ENCODE measurements at places on chromosomes 13 and 19. TPM values are rescaled to one million over a fixed set of nuclear protein-coding genes. Genes with fewer than 3 reads are reported as not detected.

- no peaks in the 10 kb centered on the region for H3K36me3 ChIP-seq
- DNase-seq: no peak
- no peaks in the 10 kb centered on the region for H3K27me3 ChIP-seq
- no peak overlapping the region for H3K27ac ChIP-seq
These were observed 615.5 kb upstream of the KLHL1 start for GRCh38 chr13:70723732-70724131.

DNA sequence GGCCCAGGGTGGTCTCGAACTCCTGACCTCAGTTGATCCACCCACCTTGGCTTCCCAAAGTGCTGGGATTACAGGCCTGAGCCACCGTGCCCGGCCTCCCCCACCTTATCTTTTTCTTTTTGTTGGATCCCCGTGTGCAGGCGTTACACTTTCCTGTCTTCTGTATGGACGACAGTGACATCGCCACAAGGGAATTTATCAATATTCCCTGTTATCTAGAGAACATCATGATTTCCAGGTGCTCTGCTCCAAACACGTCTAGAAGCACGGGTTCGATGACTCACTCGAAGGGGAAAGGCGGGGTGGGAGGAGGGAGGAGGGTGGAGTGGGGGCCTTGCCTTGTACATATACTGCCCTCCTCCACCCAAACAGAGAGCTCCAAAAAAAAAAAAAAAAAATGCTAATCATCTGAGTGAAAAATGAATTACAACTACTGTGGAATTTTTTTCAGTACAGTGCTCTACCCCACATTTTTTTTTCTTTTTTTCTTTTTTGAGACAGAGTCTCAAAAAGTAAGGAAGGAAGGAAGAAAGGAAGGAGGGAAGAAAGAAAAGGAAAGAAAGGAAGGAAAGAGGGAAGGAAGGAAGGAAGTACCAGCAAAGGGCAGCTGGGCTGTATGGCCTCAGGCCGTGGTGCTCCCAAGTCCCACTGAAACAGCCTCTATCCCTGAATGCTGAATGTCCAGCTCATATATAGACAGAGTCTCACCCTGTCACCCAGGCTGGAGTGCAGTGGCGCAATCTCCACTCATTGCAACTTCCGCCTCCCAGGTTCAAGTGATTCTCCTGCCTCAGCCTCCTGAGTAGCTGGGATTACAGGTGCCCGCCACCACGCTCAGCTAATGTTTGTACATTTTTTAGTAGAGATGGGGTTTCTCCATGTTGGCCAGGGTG, 36.8 kb downstream of the INSR start:
- H3K36me3 ChIP-seq: no peaks in the 10 kb centered on the region
- no peaks in the 10 kb centered on the region for H3K27me3 ChIP-seq
- no peak for DNase-seq
- H3K4me3 ChIP-seq: no peak overlapping the region
- H3K27ac ChIP-seq: no peak overlapping the region

- peaks cover 5% of the 10 kb centered on the region for H3K36me3 ChIP-seq
- no peak overlapping the region for H3K4me3 ChIP-seq
- H3K4me1 ChIP-seq: peaks cover 23% of the 10 kb centered on the region
- no peak for DNase-seq
These were observed 711.5 kb downstream of the PCDH17 start for GRCh38 chr13:58343076-58343475.

- DNase-seq: no peak
- H3K36me3 ChIP-seq: no peaks in the 10 kb centered on the region
- H3K27me3 ChIP-seq: peaks cover 23% of the 10 kb centered on the region
- peaks cover 81% of the 10 kb centered on the region for H3K4me1 ChIP-seq
- no peak overlapping the region for H3K4me3 ChIP-seq
These were observed 116.2 kb downstream of the LHFPL6 start for GRCh38 chr13:39486758-39487157.

GRCh38 chr13:79382545-79383275, 23.3 kb downstream of the RBM26 start:
- H3K36me3 ChIP-seq: peaks cover 3% of the 10 kb centered on the region
- no peak for DNase-seq
- no peak overlapping the region for H3K4me3 ChIP-seq
- peaks cover 54% of the 10 kb centered on the region for H3K4me1 ChIP-seq

DNA sequence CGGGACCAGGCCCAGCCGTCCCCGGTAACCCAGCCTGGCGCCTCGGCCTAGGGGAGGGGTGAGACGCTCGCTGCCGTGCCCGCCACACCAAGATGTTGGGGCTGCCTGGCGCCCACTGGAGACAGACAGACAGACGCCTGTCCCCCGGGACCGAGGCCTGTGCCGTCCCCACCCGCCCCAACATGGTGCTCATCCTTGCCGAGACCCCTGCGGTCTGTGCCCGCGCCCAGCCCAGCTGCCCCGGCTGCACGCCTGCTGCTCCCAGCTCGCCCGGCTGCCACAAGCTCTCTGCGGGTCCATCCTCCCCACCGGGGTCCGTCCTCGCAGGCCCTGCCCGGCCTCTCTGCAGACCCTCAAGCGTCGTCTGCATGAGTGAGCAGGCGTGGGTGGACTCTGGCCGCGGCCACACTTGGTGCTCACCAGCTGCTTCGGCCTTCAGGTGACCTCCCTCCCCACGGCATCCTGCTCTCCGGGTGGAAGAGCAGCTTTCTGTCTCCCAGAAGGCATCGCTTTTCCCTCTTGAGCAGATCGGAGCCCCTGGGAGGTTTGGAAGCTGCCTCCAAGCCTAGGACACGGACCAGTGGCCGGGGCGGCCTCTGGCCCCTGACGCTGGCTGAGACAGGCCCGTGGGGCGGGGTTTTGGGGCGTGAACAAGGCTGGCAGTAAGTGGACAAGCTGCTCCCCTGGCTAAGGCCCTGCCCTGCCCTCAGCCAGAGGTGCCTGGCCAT, 6.7 kb upstream of the TMPRSS9 start:
- no peaks in the 10 kb centered on the region for H3K27me3 ChIP-seq
- H3K27ac ChIP-seq: no peak overlapping the region
- no peak for DNase-seq
- H3K4me3 ChIP-seq: no peak overlapping the region

DNA sequence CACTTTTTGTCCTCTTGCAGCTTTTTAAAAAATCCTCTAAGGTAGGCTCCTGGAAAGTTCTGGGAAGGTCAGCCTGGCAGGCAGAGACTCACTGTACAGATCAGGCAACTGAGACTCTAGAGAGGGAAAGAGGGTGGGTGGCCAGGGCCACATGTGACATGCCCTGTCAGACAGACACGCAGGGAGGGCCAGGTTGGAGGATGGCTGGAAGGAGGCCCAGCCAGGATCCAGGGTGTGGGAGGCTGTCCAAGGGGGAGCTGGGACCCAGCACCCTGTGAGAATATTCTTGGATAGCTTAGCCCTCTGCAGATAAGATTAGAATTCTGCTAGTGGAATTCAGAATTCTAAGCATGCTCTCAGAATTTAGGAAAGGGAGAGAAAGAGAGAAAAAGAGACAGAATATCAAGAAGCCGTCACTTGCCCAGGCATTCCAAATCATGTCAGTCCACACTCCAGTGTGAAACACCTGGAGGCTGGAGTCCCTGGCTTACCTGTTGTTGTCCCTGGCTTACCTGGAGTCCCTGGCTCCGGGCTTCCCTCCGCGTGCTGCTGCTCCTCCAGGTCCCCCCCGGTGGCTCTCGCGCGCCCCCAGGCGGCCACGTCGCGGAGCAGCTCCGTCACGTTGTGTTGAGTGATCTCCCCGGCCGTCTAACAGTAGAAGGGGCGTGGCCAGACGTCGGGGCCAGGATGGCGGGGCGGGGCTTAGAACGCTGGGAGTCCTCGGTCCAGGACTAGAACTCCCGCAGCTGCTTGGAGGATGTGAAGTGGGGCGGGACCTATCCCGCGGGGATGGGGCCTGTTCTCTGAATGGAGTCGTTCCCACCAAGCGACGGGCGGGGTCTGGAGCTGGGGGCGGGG, 2.8 kb upstream of the TNNI3 start:
- peaks cover 77% of the 10 kb centered on the region for H3K27me3 ChIP-seq
- DNase-seq: peak; percentile 100
- peak overlapping the region; percentile 64 for H3K4me3 ChIP-seq
- no peaks in the 10 kb centered on the region for H3K36me3 ChIP-seq
- H3K27ac ChIP-seq: no peak overlapping the region
- peaks cover 21% of the 10 kb centered on the region for H3K4me1 ChIP-seq

GRCh38 chr13:78306519-78307206, 296.7 kb downstream of the POU4F1 start:
- H3K4me1 ChIP-seq: peaks cover 7% of the 10 kb centered on the region
- peaks cover 12% of the 10 kb centered on the region for H3K27me3 ChIP-seq
- H3K36me3 ChIP-seq: no peaks in the 10 kb centered on the region
- DNase-seq: no peak
- no peak overlapping the region for H3K27ac ChIP-seq

DNA sequence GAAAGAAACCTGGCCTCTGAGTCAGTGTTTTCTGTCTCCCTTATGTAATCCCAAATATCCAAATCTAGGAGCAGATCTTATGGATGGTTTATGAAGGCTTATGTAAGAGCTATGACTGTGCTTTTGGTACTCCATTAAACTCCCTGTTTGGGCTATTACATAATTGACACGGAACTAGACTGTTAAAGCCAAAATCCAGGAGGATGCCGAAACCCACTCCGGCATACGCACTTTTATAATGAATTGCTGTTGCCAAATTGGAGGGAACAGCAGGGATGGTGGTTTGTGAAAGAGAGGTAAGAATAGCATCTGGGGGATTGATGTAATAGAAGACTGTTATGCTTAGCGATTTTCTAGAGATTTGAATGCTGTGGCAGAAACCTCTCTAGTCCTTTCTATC, 2.0 kb downstream of the MTUS2 start:
- peaks cover 3% of the 10 kb centered on the region for H3K36me3 ChIP-seq
- no peak overlapping the region for H3K4me3 ChIP-seq
- peaks cover 79% of the 10 kb centered on the region for H3K27me3 ChIP-seq
- H3K27ac ChIP-seq: no peak overlapping the region

DNA sequence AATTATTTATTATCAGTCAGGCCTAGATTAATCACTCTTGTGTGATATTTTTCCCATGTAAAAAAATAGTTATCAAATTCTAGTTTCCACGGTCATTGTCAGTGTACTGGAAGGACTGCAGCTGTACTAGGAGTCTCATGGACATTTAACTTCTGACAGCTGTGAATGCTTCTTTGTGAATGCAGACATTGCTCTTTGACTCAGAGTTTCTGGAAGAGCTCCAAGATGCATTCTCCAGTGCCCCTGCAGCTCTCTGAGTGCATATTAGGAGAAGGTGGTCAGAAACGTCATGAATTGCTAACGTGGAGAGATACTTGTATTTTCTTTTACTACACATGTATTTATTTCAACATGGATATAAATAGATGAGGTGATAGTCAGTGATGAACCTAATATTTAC, 9.7 kb upstream of the SLITRK5 start:
- H3K27ac ChIP-seq: no peak overlapping the region
- H3K4me1 ChIP-seq: peaks cover 19% of the 10 kb centered on the region
- no peak overlapping the region for H3K4me3 ChIP-seq
- no peaks in the 10 kb centered on the region for H3K36me3 ChIP-seq
- H3K27me3 ChIP-seq: no peaks in the 10 kb centered on the region

- H3K27ac ChIP-seq: no peak within 1 kb of the TSS
- H3K27me3 ChIP-seq: peaks cover 11% of the 10 kb centered on the region
- H3K4me3 ChIP-seq: peak within 1 kb of the TSS; percentile 84
- H3K4me1 ChIP-seq: peaks cover 24% of the 10 kb centered on the region
These were observed at the start of gene KLF16 for GRCh38 chr19:1863328-1863637. TSS of gene KLF16 (minus strand) at chr19:1863579. CDS start at chr19:1863497, 82 bp downstream.

- H3K36me3 ChIP-seq: no peaks in the 10 kb centered on the region
- no peak for DNase-seq
- H3K4me3 ChIP-seq: no peak overlapping the region
- no peaks in the 10 kb centered on the region for H3K27me3 ChIP-seq
- no peak overlapping the region for H3K27ac ChIP-seq
- H3K4me1 ChIP-seq: no peaks in the 10 kb centered on the region
These were observed 1576.5 kb downstream of the PCDH9 start for GRCh38 chr13:65653613-65654012.

The KCNN1 gene
- total RNA-seq: 17.2 TPM

The KRTDAP gene
- total RNA-seq: 3.2 TPM

The ZNF560 gene
- total RNA-seq: 5.8 TPM

The RFPL4AL1 gene
- total RNA-seq: not detected
